ENCODE measurements at places on chromosomes 4 and X.

DNA sequence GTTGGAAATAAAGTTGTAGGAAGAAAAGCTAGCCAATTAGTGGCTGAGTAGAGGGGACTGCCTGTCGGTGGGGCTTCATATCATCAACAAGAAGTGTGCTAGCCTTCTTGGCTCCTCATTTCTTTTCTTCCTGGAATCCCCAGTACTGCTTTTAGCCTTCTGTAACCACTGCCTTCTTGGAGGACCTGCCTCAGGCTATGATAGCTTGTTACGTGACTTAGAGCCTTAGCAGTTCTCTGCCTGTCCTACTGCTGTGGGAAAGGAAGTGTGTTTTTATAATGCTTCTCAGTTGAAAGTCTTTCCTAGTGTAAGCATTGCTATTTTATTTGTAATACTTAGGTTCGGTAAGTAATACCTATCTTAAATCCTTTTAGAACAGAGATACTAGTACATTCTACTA lies 61.9 kb downstream of the LARP1B start:
- H3K27me3 ChIP-seq: no peaks in the 10 kb centered on the region
- DNase-seq: no peak
- H3K27ac ChIP-seq: no peak overlapping the region
- H3K36me3 ChIP-seq: no peaks in the 10 kb centered on the region
- no peaks in the 10 kb centered on the region for H3K4me1 ChIP-seq

DNA sequence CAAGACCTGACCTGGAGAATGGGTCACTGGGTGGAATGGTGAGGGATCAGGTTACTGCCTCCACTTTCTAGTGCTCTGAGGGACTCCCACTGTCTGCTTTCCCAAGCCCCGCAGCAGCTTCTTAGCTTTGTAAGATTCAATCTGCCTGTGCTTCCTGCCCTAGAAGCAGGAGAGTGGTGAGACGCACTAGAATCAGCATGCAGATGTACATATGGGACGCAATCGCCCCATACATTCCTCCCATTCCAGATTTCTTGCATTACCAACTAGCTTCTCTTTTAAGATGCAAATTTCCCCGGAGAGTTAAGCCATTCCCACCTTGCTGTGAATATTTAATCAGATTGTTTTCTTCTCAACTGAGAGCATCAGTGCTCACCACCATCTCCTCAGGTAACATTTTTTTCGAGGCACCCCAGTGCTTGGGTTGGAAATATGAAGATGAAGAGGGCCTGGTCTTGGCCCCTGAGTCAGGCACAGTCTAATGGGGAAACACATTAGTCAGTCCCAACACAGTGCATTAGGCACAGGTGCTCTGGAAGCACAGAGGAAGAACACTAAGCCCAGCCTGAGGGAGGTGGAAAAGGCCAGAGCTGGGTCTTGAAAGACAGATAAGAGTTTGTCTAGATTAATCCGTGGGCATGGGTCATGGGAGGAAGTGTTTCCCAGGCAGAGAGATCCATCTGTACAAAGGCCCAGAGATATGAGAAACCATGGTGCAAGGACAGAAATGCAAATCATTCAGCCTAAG lies 66.7 kb upstream of the PRPS1 start:
- no peak overlapping the region for H3K4me3 ChIP-seq
- H3K27ac ChIP-seq: no peak overlapping the region
- DNase-seq: no peak
- H3K4me1 ChIP-seq: peaks cover 2% of the 10 kb centered on the region
- no peaks in the 10 kb centered on the region for H3K27me3 ChIP-seq

DNA sequence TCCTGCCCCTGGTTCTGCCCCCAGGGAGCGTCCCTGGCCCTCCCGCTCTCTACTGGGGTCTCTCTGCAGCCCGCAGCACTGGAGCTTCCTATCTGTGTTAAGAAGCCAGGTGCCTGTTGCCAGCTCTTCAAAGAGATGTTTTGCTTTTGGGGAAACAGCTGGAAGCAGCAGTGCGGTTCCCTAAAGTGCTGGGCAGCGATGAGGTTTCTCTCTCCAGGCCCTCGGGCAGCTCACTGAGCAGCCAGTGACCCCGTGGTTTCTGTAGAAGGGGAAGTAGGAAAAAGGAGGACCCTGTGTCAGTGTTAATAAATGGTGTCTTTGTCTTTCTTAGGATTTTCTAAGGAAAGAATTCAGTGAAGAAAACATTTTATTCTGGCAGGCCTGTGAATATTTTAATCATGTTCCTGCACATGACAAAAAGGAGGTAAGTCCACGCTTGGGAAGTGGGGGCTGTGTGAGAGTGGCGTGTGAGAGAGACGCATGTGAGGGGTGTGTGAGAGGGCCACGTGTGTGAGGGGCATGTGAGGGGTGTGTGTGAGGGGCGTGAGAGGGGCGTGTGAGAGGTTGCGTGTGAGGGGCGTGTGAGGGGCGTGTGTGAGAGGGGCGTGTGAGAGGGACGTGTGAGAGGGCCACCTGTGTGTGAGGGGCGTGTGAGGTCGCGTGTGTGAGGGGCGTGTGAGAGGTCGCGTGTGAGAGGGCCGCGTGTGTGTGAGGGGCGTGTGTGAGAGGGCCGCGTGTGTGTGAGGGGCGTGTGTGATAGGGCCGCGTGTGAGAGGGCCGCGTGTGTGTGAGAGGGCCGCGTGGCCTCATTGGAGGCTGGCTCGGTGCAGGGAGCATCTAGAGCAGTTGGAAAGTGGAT lies 27.1 kb upstream of the HGFAC start:
- H3K27ac ChIP-seq: no peak overlapping the region
- peaks cover 10% of the 10 kb centered on the region for H3K36me3 ChIP-seq
- H3K4me1 ChIP-seq: no peaks in the 10 kb centered on the region
- no peak for DNase-seq
- H3K4me3 ChIP-seq: no peak overlapping the region

DNA sequence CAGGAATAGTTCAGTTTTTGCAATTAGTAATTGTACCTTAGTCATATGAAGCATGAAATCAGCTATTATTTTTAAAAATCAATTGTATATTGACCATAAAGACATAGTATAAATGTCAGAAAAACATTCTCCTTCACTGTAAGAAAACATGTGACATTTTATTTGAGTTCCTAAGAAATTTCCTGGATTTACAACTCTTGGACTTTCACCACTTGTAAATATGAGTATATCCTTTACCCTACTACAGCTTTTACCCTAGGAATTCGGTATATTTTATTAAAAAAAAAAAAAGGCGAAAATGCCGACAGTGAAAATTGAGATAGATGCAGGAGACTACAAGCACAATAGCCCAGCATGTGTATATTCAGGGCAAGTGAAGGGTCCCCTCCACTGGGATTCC lies 14.9 kb downstream of the ADH1A start:
- H3K36me3 ChIP-seq: no peaks in the 10 kb centered on the region
- H3K4me3 ChIP-seq: no peak overlapping the region
- H3K27ac ChIP-seq: no peak overlapping the region

DNA sequence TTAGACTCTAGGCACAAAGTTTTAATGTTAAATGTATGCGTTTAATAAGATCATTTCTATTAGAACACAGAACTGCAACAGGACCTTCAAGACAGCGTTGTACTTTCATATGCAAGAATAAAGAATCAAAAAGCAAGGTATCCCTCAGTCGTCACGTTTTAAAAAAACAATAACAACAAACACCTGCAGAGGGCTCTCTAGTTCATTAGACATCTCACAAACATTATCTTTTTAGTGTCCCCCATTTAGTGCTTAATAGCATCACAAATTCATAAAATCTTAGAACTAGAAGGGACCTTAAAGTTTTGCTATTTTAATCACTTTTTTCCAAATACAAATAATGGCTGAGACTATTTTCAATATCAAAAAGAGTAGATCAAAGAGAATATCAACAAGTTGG lies 236.6 kb downstream of the DCHS2 start:
- H3K27ac ChIP-seq: no peak overlapping the region
- no peaks in the 10 kb centered on the region for H3K36me3 ChIP-seq
- no peak for DNase-seq
- H3K4me1 ChIP-seq: no peaks in the 10 kb centered on the region

- no peaks in the 10 kb centered on the region for H3K27me3 ChIP-seq
- no peak overlapping the region for H3K27ac ChIP-seq
- H3K4me3 ChIP-seq: no peak overlapping the region
- H3K4me1 ChIP-seq: no peaks in the 10 kb centered on the region
- H3K36me3 ChIP-seq: no peaks in the 10 kb centered on the region
Measured at GRCh38 chrX:153580700-153581386, 18.1 kb downstream of the CCNQ start.

GRCh38 chr4:156764145-156764544 lies 207.5 kb downstream of the PDGFC start:
- H3K4me3 ChIP-seq: no peak overlapping the region
- peaks cover 14% of the 10 kb centered on the region for H3K4me1 ChIP-seq
- H3K36me3 ChIP-seq: no peaks in the 10 kb centered on the region
- no peak overlapping the region for H3K27ac ChIP-seq
- no peaks in the 10 kb centered on the region for H3K27me3 ChIP-seq

Data from thyroid gland (tissue), 4 donors.